ENCODE measurements at places on chromosomes 5 and 9. TPM values are rescaled to one million over a fixed set of nuclear protein-coding genes. Genes with fewer than 3 reads are reported as not detected.

POC5 gene
- 25.6 TPM for total RNA-seq

PALM2AKAP2 gene
- 20.4 TPM for total RNA-seq

S1PR3 gene
- total RNA-seq = 14.5 TPM

CARD6 gene
- total RNA-seq = 5.9 TPM

ENTREP1 gene
- total RNA-seq = not detected

RRAGA gene
- 54.5 TPM for total RNA-seq

DTWD2 gene
- 7.5 TPM for total RNA-seq

MEGF10 gene
- total RNA-seq = 0.22 TPM

GTF3C5 gene
- total RNA-seq = 31.7 TPM

BSPRY gene
- total RNA-seq = not detected

GALT gene
- total RNA-seq = 28.1 TPM

GAPVD1 gene
- 63.9 TPM for total RNA-seq

BTNL8 gene
- not detected for total RNA-seq

CDC20B gene
- total RNA-seq = 0.22 TPM

QRFP gene
- total RNA-seq = not detected

SLC34A1 gene
- not detected for total RNA-seq

PCDHA10 gene
- total RNA-seq = 0.33 TPM

C8G gene
- total RNA-seq = 0.37 TPM

GABRA1 gene
- total RNA-seq = not detected

PHF19 gene
- total RNA-seq = 24.0 TPM

PFN3 gene
- total RNA-seq = not detected

TRPM3 gene
- total RNA-seq = 0.77 TPM

ENTPD8 gene
- total RNA-seq = 0.12 TPM

AFAP1L1 gene
- total RNA-seq = 8.3 TPM

NFIB gene
- total RNA-seq = 6.3 TPM

TICAM2 gene
- 7.6 TPM for total RNA-seq

ADAMTSL2 gene
- not detected for total RNA-seq

CCL28 gene
- 1.5 TPM for total RNA-seq

ISOC1 gene
- total RNA-seq = 52.2 TPM
